ENCODE measurements at places on chromosomes 13 and 19. TPM values are rescaled to one million over a fixed set of nuclear protein-coding genes. Genes with fewer than 3 reads are reported as not detected.
A peak's percentile ranks its signal among the peaks of the same experiment; 100 is the strongest.

The FUT1 gene
- total RNA-seq: not detected

DNA sequence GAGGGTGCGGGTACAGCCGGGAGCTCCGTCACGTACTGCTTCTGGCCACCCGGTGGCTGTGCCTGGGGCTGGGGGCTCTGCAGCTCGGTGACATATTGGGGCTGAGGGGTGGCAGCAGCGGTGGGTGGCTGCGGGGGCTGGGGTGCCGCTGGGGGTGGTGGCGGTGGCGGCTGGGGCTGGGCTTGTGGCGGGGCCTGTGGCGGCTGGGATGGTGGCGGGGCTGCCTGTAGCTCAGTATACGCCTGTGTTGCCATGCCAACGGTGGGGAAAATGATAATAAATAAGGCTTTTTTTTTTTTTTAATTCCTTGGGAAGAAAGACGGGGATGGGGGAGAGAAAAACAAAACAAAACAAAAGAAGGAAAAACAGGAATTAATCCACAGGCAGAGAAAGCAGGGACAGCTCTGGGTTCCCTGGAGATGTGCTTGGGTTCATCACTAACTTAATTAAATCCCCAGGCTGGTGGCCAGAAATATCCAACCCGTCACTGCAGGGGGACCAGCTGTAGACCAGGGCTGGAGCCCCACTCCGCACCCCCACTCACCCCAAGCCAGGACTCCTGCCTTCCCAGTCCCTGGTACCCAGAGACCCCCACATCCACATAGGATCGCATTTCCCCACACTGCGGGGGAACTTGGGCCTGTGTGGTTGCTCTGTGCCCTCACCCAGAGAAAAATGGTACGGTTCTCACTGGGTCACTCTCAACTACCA, 12.4 kb downstream of the RFX1 start:
- no peak for DNase-seq

DNA sequence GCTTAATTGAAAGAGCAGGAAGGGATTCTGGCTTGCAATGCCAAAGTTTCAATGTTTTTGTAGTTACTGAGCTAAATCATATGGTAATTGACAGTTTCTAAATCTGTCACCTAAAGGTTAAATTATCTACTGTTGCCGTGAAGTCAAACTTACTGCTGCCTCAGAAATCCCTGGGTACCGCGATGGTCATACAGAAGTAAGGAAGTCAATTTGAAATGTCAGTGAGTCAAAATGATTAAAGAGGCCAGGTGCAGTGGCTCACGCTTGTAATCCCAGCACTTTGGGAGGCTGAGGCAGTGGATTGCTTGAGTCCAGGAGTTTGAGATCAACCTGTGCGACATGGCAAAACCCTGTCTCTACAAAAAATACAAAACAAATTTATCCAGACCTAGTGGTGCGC, 48.8 kb upstream of the TPM4 start:
- DNase-seq: no peak

DNA sequence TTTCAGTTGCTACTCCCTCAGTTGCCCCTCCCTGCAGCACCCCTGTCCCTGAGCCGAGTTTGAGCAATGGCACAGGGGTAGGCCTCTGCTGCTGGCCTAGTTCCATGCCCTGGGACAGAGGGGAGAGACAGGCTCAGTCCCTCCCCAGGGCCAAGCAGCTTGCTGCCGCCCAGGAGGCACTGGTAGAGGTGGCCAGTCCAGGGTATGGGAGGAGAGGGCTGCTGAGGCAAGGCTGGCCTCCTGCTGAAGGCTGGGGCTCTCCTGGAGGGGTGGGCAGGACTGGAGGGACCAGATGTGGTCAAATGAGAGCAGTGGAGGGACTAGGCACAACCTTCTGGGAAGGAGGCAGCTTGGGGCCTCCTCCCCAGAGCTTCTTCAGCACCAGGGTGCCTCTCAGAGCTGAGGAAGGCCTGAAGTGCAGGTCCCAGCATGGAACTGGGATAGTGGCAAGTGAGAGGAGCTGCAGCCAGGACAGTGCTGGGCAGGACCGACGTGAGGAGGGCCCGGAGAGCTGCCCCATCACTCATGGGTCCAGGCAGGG, 29.8 kb upstream of the VSTM2B start:
- no peak for DNase-seq

- DNase-seq: no peak
These were observed 62.8 kb downstream of the FGF9 start for GRCh38 chr13:21733475-21734263.

GRCh38 chr13:28744091-28744536, 25.3 kb upstream of the SLC46A3 start:
- peak; percentile 66 for DNase-seq

DNA sequence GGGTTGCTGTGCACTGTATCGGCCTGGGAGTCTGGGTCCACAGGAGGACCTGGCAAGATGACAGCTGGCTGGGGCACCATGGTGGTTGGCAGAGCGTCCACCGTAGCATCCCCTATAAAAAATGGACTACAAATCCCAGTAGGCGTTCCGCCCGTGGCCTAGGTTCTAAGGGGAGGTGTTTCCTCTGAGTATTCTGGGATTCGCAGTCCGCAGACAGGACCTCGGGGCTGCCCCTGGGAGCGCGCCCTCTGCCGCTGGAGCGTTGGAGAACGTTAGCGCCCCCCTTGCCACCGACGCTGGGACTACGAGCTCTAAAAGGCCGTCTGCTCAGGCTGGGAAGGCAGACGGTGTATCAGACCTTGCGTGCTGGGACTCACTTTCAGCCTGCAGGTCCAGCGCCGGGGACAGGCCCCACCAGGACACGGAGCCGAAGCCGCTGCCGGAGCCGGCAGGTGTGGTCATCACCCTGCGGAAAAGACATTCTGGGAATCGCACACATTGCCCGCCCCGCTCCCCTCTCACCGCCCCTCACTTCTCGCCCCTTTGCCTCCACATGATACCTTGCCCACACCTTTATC, 372 bp downstream of the DNAAF3 start:
- peak; percentile 87 for DNase-seq

DNA sequence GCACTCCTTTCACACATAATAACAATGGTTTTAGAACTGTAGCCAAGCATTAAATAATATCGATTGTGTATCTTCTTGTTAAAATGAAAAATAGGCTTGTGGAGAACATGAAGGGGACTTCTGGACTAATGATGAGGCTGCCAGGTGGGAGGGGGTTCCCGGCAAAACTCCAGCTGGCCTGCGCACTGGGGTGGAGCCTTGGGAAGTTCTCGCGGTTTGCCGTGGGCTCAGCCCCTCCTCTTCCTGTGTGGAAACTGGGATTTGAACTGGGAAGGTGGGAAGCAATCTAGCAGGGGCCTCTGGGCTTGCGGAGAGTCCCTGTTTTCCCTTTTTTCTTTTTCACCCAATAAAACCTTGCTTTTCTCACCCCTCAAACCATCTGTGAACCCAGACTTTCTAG, 113.7 kb upstream of the SLITRK1 start:
- no peak for DNase-seq

- peak; percentile 58 for DNase-seq
These were observed 695 bp downstream of the ICAM1 start for GRCh38 chr19:10271543-10272086.

DNA sequence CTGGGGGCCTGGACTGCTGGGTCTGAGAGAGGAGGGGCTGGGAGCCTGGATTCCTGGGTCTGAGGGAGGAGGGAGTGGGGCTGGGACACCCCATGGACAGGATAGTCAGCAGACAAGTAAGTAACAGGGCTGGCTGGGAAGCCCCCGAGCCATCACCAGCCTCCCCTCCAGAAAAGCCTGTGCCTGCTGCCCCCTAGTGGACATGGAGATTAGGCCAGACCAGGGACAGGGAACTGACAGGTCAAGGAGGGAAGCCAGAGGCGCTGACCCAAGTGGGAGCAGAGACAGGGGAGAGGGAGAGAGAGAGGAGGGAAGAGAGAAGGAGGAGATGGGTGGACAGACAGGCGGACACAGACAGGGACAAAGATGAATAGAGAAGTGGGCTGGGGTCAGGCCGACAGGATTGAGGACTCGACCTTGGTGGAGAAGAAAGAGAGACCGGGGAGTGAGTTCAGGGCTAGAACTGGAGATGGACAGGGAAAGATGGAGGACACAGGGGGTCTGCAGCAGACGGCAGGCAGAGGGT, 6.7 kb upstream of the ERFL start:
- peak; percentile 60 for DNase-seq

The KLK7 gene
- total RNA-seq: not detected

- no peak for DNase-seq
These were observed 96.7 kb upstream of the UQCRFS1 start for GRCh38 chr19:29309637-29310036.

- peak; percentile 49 for DNase-seq
These were observed 29.0 kb upstream of the CXCL17 start for GRCh38 chr19:42471554-42472249.

The RFX2 gene
- 13.1 TPM for total RNA-seq

- peak; percentile 17 for DNase-seq
These were observed 34.9 kb downstream of the STARD13 start for GRCh38 chr13:33250609-33251008.

DNA sequence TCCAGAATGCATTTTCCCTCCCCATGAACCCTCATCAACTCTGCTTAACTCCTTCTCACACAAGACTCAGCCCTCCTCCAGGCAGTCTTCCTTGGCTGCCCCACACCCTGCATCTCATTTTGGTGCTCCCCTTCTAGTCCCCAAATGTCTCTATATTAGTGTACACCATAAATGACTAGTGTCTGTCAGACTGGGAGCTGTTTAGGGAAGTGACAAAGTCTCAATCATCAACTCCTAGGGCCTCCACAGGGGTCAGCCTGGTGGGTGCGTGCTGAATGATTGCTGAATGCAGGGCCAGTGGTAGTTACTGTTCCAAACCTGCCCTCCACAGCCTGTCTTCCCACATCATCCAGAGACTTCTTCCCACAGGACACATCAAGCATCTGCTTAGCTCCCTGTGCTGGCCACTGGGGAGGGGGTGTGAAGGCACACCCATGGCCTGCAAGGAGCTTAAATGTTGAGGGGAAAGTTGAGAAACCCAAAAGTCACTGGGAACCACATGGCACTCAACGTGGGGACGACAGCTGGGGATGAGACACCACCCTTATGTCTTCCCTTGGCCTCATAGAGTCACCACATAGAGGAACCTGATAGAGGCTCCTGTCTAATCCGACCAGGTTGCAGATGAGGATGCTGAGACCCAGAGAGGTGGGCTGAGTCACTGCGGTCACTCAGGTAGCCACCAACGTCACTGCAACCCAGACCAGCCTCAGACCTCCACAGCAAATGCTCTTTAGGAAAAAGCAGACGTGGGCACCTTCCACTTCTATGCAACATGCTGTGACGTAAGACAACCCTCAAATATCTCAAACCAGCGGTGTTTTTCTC, 79.3 kb upstream of the TM9SF2 start:
- no peak for DNase-seq

DNA sequence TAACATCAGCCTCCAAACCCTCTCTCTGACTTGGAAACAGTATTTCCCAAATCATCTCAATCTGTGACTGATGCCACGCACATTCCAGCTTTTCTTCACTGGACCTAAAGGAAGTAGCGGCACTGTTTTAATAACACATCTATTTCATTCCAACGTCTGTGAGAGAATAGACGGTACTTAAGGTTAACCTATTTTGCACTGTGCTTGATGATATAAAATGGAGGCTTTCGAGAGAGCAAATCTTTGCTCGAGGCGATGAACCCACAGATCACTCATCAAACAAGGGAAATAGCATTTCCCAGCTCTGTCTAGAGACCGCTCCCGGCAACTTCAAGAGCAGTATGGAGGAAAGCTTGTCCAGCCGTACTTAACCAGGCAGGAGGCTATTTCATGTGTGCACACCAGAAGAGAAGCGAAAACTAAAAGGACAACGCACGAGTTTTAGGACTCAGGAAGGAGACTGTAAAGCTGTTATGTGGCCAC, 2.9 kb downstream of the UBL3 start:
- peak; percentile 72 for DNase-seq

GRCh38 chr19:41994521-41994971, 516 bp upstream of the ATP1A3 start:
- DNase-seq: no peak

DNA sequence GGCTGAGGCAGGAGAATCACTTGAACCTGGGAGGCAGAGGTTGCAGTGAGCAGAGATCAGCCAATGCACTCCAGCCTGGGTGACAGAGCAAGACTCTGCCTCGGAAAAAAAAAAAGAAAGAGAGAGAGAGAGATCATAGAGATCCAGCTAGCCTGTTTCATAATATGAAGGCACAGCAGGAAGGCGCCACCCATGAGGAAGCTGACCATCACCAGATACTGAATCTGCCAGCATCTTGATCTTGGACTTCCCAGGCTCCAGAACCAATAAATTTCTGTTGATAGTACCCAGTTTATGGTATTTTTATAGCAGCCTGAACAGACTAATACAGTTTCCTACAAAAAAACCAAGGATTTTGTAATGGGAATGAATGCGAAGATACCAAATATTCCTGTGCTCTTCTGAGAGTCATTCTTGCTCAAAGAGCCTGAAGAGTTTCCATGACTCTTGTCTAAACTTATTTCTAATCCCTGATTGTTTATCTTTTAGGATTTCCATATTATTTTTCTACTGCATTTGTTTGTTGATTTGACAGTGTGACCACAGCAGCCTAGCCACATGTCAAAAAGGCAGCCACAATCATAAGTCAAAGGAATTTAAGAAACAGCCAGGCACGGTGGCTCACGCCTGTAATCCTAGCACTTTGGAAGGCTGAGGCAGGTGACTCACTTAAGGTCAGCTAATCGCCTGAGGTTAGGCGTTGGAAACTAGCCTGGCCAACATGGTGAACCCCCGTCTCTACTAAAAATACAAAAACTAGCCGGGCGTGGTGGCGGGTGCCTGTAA, 37.7 kb upstream of the PDCD5 start:
- no peak for DNase-seq

GRCh38 chr13:95571941-95572340, 19.4 kb downstream of the CLDN10 start:
- no peak for DNase-seq

GRCh38 chr13:61592489-61592888, 176.8 kb upstream of the PCDH20 start:
- no peak for DNase-seq

DNA sequence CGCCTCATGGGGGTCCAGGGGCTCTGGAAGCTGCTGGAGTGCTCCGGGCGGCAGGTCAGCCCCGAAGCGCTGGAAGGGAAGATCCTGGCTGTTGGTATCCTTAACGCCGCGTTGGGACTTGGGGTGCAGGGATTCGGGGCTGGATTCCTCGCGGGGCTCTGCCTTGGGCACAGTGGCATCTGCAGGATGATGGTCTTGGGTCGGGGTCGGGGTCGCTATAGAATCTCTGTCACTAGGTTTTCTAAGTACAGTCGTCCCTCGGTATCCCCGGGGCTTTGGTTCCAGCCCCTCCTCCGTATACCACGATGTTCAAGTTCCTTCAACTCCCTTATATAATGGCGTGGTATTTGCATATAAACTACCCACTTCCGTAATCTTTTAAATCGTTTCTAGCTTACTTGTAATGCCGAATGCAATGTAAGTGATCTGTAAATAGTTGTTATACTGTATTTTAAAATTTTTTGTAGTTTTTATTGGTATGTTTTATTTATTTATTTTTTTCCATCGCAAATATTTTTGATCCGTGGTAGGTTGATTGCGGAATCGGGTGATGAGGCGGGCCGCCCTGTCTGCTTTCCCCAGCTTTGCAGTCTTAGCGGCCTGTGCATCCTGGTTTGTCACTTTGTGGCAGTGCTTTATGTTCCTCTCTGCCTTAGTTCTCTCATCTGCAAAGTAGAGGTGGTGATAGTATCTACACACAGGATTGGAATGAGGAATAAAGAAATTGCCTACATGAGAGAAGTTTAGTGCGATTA, 606 bp downstream of the ERCC5 start:
- peak; percentile 79 for DNase-seq

The SHD gene
- total RNA-seq: not detected

Data from GM23248 (cell line).